ENCODE measurements at places on chromosomes 3 and 15.

- DNase-seq, result peak; percentile 36
These were observed 71.0 kb downstream of the ADAMTS7 start for GRCh38 chr15:78739996-78740903.

GRCh38 chr15:59174835-59175831 lies 31.5 kb upstream of the LDHAL6B start:
- peak; percentile 65 for DNase-seq

- no peak for DNase-seq
These were observed 62.8 kb downstream of the XXYLT1 start for GRCh38 chr3:195208183-195208582.

DNA sequence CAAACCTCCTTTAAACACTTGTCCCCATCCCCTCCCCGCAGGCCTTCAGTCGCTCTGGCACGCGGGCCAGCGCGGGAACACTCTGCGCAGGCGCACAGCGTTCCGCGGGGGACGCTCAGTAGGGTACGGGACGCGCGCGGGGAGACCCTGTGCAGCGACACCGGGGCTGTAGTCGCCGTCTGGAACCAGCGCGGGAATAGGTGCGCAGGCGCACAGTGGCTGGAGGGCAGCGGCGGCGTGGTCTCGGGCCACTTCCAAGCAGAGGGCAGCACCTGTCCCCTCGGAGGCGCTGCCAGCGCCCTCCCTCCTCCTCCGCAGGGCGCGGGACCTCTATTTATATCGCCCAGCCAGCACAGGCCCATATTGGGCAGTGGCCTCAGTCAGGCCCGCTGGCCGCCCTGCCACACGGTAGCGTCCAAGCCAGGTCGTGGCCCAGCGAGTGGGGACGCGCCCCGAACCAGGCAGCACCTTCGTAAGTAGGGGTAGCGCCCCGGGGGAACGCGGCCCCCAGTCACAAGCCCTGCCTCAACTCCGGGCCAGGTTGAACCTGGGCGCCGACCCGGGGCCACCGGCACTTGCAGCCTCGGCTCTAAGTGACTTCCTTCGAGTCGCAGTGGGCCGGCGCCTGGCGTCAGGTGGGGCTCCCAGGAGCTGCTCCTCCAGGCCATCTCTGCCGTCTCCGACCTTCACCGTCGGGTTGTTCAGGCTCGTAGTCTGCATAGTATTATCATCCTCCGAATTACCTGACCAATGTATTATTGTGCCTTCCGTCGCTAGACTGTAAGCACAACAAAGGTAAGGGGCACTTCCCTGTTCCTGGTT lies at the start of gene KBTBD12:
Gene KBTBD12 (plus strand): TSS at position 118 of the 822 bp plus-strand sequence. CDS start 7,830 bp downstream, outside the sequence.
- no peak for DNase-seq

DNA sequence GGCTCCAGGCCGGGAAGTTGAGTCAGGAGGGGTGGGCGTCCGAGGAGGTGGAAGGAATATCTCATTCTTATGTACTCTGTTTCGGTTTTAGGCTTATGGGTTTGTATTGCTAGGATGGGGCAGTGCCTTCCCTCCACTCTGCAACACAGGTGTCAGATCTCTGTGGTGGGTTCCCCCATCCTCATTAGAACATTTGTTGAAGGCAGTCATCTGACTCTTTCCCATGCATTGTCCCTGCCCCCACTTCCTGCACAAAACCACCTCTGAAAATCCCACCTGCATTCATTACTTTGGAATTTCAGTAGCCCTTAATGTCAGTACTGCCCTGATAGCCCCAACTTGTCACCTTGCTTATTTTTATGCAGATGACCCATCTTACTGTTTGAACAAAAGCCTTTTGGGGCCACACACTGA lies 29.5 kb downstream of the GYG1 start:
- DNase-seq, result no peak

- no peak for DNase-seq
These were observed 12.3 kb upstream of the ALCAM start for GRCh38 chr3:105354429-105354828.

DNA sequence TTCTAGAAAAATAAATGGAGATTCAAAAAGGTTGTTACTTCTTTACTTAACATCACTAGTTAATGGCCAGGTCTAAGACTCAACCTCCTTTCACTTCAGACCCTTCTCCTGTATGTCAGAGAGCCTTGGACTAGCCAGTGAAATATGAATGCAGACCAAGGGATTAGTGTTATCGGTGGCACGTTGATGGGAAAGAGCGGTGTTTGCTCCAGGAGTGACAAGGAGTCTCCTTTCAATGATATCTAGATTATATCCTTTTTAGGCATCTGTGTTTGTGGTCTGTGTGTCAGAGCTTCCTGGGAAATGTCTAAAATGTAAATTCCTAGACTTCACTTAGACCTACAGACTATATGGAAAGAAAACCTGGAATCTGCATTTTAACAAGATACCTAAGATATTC lies 658.0 kb upstream of the KCNMB2 start:
- DNase-seq, result peak; percentile 25

- DNase-seq, result no peak
These were observed 1.2 kb upstream of the EIF3J start for GRCh38 chr15:44535523-44536301.

DNA sequence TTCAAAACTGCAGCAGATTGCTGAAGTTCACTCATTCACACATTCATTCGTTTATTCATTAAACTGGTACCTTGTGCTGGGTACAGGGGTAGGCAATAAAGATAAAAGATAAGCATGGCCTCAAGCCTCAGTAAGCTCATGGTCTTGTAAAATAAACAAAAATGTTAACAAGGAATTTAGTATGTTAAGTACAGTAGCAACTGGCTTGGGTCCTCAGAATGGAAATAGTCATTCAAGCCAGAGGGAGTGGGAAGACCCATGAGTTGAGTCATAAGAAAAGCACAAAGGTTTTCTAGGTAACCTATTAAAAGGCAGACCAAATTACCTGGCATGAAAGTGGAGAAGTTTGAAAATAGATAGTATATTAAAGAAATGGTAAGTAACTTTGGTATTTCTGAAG lies 163.3 kb downstream of the CDIN1 start:
- no peak for DNase-seq

DNA sequence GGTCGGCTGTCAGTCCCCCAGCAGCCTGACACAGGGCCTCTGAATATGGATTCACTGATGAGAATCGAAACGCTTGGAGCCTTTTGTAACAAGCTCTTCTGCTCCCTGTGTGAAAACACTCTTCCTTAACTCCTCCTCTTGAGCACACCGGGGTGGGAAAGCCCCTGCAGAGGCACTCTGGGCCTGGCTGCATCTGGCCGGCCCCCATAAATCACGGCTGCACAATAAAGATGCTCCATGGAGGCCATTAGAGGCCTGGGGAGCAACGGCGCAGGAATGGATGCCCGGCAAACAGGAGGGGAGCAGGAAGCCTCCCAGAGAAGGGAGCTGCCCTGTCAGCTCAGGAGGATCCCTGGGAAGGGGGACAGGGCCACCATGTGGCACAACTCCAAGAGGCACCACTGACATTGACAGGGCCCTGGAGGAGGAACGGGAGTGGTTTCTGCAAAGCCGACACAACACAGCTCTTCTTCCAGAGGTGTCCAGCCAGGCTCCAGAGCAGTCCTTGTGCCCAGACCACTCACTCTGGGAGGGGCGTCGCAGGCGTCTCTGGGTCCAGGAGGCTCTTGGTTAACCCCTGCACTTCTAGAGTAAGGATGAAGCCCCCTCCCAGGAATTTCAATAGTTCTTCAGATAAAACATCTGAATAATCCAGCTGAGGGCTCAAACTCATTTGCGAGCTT lies 509.3 kb upstream of the PPP2R3A start:
- DNase-seq, result no peak

DNA sequence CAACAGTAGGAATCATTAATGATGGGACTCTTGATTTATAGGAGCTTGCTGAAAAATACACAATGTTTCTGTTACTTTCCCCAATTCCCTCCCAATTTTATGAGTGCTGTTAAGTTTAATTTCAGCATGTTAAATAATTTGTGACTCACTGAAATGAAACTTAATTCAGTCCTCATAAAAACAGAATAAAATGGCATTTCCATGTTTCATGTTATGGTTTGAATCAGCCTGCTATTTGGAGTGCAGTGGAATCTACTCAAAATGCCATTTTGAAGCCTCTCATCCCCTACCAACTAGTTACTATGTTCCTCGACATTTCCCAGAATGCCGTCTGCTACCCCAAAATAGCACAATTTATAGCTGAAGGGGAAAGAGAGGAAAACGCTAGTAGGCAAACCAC lies 237.5 kb downstream of the ADAMTS17 start:
- no peak for DNase-seq

DNA sequence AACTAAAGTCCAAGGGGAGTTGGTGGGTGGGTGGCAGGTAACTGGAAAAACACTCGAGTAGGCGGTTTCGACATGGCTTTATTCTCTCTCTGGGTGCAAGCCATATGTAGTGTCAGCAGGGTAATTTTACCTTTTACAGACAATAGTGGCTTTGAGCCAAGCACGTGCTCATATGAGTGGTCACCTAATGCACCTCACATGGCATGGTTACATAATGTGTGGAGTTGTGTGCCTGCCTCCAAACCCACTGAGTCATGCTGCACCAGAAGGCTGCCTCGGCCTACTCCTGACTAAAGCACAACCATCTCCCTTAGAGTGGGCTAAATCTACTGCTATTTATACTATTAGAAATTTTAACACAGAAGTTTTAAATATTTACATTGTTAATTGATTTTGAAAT lies 16.5 kb downstream of the CCRL2 start:
- DNase-seq, result no peak

DNA sequence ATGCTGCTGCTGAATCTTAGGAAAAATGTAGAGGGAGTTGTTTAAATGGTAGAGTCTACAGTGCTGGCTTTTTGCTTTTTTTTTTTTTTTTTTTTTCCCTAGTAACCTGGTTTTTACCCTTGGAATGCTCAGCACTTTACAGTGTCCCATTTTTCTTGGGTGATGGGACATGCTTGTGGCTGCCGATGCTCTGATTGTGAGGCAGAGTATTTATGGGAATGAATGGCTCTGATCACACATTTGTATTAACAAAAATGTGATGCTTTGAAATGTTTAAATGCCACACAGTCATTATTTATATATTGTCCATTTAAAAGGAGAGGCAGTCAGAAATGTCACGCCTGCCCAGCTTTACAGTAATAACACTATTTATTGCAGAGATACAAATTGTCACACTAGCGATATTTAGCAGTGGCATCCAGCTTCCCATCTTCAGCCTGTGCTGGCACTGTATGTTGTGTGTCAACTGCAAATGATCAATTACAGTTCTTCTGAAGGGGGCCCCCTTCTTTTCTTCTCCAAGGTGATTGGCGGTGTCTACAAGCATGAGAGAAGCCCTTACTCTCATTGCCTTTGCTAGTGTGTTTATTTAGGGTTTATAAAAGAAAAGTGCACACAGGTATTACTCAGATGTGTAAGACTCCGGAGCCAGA lies 30.9 kb upstream of the IGF1R start:
- DNase-seq, result no peak

GRCh38 chr15:95295896-95296625 lies 1034.4 kb upstream of the NR2F2 start:
- DNase-seq, result peak; percentile 95

DNA sequence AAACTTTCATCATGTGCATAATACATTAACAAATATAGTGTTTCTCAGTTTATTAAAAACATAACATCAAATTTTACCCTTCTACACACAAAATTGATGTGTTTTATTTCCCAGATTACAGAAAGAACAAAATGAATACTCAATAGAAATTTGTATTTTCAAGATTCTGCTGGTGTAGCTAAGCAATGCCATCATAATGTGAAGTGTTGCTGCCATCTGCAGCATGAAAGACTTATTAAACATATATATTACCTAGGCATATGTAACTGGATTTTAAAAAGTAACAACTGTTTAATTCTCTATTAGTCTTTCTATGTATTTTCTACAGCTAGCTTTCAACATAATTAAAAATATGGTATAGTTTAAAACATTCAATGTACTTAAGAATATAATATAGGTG lies 27.5 kb downstream of the PLSCR5 start:
- DNase-seq, result peak; percentile 56

All from fibroblast of skin of abdomen (primary cell).